ENCODE measurements at places on chromosomes 1 and 21. TPM values are rescaled to one million over a fixed set of nuclear protein-coding genes. Genes with fewer than 3 reads are reported as not detected.

Gene GPA33
- total RNA-seq = 11.3 TPM

Gene PGBD2
- total RNA-seq = 6.1 TPM

Gene C1orf35
- 29.1 TPM for total RNA-seq

Gene FAM151A
- total RNA-seq = not detected

Gene SLC5A9
- not detected for total RNA-seq

GRCh38 chr1:44609412-44609767, 64.9 kb downstream of the TMEM53 start:
- no peaks in the 10 kb centered on the region for H3K27me3 ChIP-seq
- no peaks in the 10 kb centered on the region for H3K4me1 ChIP-seq
- H3K27ac ChIP-seq = no peak overlapping the region
- H3K4me3 ChIP-seq = no peak overlapping the region
- no peaks in the 10 kb centered on the region for H3K36me3 ChIP-seq

DNA sequence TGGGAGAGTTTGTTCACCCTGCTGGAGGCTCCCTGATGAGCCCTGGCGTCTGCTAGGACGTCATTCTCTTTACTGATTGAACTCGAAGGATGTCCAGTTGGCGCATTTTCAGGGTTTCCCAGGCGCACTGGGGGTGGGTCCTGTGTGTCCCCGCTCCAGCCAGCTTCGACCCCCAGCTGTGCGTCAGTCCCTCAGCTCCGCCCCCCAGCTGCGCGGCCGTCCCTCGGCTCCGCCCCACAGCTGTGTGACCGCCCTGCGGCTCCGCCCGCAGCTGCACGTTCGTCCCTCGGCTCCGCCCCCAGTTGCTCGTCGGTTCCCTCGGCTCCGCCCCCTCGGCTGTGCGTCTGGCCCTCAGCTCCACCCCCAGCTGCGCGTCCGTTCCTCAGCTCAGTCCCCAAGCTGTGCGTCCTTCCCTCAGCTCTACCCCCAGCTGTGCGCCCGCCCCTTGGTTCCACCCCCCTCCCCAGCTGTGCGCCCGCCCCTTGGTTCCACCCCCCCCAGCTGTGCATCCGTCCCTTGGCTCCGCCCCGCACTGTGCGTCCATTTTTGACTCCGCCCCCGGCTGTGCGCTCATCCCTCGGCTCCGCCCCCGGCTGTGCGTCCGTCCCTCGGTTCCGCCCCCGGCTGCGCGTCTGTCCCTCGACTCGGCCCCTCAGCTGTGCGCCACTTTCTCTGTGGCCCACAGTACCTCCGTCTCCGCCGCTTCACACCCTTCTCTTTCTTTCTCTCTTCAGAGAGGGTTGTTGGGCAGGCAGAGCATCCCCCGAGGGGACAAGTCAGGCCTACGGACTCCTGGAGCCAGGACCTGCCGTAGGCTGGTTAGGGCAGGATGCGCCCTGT, 61.3 kb downstream of the FAAP20 start:
- DNase-seq = peak; percentile 93
- peaks cover 10% of the 10 kb centered on the region for H3K4me1 ChIP-seq
- H3K27ac ChIP-seq = peak overlapping the region; percentile 80
- no peaks in the 10 kb centered on the region for H3K27me3 ChIP-seq
- no peaks in the 10 kb centered on the region for H3K36me3 ChIP-seq

GRCh38 chr1:236604905-236605806, 840 bp upstream of the HEATR1 start:
- H3K36me3 ChIP-seq = no peaks in the 10 kb centered on the region
- H3K27me3 ChIP-seq = peaks cover 5% of the 10 kb centered on the region
- no peak for DNase-seq

- no peaks in the 10 kb centered on the region for H3K4me1 ChIP-seq
- H3K36me3 ChIP-seq = no peaks in the 10 kb centered on the region
- no peak for DNase-seq
- H3K27me3 ChIP-seq = no peaks in the 10 kb centered on the region
These were observed 770.5 kb downstream of the USP25 start for GRCh38 chr21:16500271-16500670.

DNA sequence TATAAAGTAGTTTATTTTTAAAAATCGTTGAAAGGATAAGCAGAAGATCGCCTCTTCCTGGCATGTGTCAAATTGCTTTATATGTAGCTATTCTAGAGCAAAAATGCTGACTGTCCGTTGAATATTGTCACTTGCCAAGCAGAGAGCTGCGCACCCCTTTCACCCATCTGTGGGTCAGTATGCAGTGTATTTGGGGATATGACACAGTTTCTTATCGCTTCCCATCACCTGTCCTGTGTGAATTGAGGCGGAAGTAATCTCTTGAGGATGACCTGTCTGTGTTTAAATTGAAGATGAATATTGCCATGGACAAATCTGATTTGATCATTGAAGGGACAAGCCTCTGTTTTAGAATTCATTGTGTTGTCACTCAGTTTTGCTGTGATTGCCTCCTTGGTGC, 52.2 kb downstream of the POFUT2 start:
- H3K27ac ChIP-seq = no peak overlapping the region
- DNase-seq = no peak
- no peak overlapping the region for H3K4me3 ChIP-seq
- peaks cover 4% of the 10 kb centered on the region for H3K27me3 ChIP-seq
- no peaks in the 10 kb centered on the region for H3K4me1 ChIP-seq

DNA sequence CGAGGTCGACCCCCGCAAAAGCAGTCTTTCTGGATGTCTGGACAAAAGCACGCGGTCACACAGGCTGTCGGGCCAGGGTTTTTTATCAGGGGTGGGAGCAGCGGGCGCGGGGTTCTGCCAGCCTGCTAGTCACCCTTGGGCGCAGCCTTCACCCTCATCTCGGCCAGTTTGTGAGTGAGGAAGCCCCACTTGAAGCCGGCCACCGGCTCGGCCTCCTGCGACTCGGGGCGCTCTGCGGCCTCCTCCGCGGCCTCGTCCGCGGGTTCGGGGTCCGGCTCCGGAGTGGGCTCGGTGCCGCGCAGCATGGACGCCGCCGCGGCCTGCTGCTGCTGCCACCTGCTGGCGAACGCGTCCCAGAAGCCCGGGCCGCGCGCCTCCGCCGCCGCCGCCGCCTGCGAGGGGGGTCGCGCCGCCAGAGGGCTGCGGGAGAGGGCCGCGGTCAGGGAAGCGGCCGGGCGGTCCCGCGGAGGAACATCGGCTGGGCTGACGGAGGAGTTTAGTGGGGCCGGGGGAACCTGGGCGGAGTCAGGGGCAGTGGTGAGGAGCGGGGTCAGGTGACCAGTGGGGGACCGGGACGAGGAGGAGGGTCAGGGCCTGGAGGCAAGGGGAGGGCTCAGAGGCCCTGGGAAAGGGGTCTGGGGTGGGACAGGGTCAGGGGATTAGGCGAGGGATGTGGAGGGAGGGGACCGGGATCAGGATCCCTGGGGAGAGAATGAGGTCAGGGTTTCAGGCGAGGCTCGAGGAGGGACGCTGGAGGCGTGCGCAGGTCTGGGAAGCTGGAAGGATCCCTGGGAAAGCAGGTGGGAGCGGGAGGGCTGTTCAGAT, 4.5 kb downstream of the C1orf232 start:
- no peaks in the 10 kb centered on the region for H3K4me1 ChIP-seq
- H3K36me3 ChIP-seq = no peaks in the 10 kb centered on the region
- H3K27me3 ChIP-seq = peaks cover 11% of the 10 kb centered on the region
- peak overlapping the region; percentile 53 for H3K4me3 ChIP-seq
- DNase-seq = peak; percentile 56

GRCh38 chr1:15394258-15394690, 15.4 kb upstream of the EFHD2 start:
- H3K4me1 ChIP-seq = no peaks in the 10 kb centered on the region
- H3K4me3 ChIP-seq = no peak overlapping the region
- no peak for DNase-seq
- no peaks in the 10 kb centered on the region for H3K27me3 ChIP-seq

DNA sequence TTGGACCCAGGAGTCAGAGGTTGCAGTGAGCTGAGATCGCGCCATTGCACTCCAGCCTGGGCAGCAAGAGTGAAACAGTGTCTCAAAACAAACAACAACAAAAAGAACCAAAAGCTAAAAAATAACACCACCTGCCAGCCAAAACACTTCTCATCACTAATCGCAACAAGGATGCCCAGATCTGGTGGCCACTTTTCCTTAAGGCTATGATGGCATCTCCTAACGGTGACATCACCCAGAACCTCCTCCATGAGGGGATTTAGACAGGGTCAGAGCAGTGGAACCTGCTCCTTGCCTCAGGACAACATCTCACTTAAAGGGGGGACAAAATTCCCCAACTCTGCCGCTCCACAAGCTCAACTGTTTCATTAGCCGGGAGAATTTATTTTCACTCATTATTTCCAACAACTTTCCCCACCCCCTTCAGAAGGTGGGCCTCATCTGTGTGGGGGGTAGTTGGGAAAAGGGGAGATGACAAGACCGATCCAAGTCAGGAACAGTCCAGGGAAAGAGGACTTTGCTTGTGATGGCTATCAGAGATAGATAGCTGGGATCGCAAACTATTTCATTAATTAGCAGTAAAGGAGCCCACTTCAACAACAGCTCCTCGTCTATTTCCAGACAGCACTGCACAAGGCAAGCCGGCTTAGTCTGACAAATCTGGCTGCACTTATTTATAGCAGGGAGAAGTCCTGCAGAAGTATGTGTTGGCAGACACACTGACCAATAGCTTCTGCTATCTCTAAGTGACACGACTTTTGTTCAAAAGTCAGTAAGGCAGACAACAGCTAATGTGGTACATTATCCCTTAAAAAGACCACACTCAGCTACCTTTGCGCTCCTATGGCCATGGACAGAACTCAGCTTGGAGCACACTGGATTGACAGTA, 2.6 kb downstream of the PABPC4 start:
- H3K36me3 ChIP-seq = peaks cover 15% of the 10 kb centered on the region
- H3K27ac ChIP-seq = peak overlapping the region; percentile 89
- DNase-seq = no peak
- H3K4me1 ChIP-seq = peaks cover 26% of the 10 kb centered on the region

DNA sequence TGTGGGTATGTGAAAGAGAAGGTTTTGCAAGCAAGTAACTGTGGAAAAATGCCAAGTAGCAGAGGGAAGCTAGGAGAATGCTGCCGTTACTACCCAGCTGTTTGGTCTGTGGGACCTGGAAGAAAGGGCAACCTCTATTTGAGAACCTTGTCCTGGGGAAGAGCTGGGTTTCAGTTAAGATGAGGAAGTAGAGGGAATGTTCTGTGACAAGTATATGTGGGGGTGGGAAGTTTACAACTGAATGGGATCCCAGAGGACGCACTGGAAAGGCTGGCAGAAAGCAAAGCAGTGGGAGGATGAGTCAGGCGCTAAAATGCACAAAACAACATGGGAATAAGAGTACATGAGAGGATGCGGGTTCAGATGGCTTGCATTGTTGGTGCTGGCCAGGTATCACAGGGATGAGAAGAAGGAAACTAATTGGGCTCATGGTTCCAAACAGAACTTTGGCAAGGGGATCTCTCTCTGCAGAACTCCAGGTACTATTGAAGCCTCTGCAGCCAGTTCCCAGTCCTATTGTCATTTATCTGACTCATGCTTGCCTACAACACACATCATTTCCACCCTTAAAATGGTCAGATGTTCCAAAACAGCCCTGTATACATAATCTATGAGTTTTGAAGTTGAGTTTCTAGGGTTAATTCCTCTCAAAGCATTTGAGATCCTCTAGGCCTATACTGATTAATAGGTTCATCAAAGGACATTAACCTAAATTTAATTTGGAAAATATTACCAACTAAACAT, 88.5 kb upstream of the VAV3 start:
- H3K27me3 ChIP-seq = no peaks in the 10 kb centered on the region
- no peak for DNase-seq
- H3K36me3 ChIP-seq = no peaks in the 10 kb centered on the region
- H3K27ac ChIP-seq = no peak overlapping the region

- no peak overlapping the region for H3K4me3 ChIP-seq
- no peaks in the 10 kb centered on the region for H3K36me3 ChIP-seq
- no peaks in the 10 kb centered on the region for H3K27me3 ChIP-seq
- DNase-seq = no peak
- no peaks in the 10 kb centered on the region for H3K4me1 ChIP-seq
These were observed 118.7 kb upstream of the CD34 start for GRCh38 chr1:208029381-208030287.

DNA sequence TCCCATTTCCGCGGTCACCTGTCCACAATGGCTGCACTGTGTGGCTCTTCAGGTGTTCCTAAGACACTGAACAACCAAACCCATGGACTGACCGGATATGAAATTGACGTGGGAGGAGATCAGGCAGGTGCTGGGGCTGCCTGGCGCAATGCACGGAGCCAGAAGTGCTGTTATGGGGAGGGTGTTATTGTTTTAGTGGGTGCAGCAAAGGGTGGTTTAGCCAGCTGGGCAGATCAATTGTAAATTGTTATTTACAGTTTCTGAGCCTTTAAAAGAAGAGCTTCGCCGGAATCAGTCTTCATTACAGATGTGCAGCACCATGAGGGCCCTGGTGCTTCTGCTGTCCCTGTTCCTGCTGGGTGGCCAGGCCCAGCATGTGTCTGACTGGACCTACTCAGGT, at the start of gene CA6:
Gene CA6, plus strand, starts transcription at position 301 of the 400 bp plus-strand sequence. Its CDS starts 19 bp downstream, at position 320.
- H3K36me3 ChIP-seq = no peaks in the 10 kb centered on the region
- no peak within 1 kb of the TSS for H3K4me3 ChIP-seq
- no peak for DNase-seq
- H3K4me1 ChIP-seq = peaks cover 16% of the 10 kb centered on the region

GRCh38 chr21:35257413-35257812, 208.3 kb upstream of the RUNX1 start:
- no peak overlapping the region for H3K4me3 ChIP-seq
- no peaks in the 10 kb centered on the region for H3K4me1 ChIP-seq
- H3K27me3 ChIP-seq = no peaks in the 10 kb centered on the region
- H3K36me3 ChIP-seq = no peaks in the 10 kb centered on the region
- DNase-seq = no peak

DNA sequence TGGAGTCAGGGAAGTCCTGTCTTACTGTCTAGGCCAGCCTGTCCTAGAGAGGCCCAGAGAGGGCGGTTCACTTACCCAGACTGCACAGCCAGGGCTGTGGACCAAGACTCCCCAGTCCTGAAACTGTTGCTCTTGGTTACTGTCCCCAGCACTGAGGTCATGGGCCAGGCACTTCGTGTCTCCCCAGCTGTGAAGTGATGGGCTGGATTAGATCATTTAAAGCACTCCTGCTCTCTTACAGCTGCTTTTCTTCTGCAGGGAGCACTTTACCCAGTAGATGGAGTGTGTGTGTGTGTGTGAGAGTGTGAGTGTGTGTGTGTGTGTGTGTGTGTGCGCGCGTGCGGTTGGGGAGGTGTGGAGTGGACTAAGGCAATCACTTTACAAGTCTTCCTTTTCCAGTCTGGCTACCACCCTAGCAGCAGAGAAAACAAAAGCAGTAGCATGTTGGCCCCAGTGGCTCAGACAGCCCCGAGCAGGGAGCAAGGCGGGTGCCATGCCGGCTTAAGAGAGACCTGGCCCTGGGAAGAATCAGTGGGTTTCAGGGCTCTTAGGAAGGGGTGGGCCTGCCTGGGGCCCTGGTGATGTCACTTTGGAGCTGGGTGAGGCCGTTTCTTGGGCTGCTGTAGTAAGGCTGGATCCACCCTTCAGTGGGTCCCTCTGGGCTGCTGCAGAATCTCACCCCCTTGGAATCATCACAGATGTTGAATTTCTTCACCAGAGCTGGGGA, 2.4 kb downstream of the SPSB1 start:
- no peak for DNase-seq
- H3K27me3 ChIP-seq = no peaks in the 10 kb centered on the region
- H3K36me3 ChIP-seq = no peaks in the 10 kb centered on the region
- H3K4me3 ChIP-seq = no peak overlapping the region
- peaks cover 6% of the 10 kb centered on the region for H3K4me1 ChIP-seq
- no peak overlapping the region for H3K27ac ChIP-seq

GRCh38 chr1:246304484-246305259, 202.4 kb downstream of the SMYD3 start:
- no peaks in the 10 kb centered on the region for H3K4me1 ChIP-seq
- H3K27ac ChIP-seq = no peak overlapping the region
- no peak for DNase-seq
- no peaks in the 10 kb centered on the region for H3K36me3 ChIP-seq
- H3K4me3 ChIP-seq = no peak overlapping the region

Measured in naive thymus-derived CD4-positive, alpha-beta T cell (primary cell).